ENCODE measurements at places on chromosomes 13 and 19.

DNA sequence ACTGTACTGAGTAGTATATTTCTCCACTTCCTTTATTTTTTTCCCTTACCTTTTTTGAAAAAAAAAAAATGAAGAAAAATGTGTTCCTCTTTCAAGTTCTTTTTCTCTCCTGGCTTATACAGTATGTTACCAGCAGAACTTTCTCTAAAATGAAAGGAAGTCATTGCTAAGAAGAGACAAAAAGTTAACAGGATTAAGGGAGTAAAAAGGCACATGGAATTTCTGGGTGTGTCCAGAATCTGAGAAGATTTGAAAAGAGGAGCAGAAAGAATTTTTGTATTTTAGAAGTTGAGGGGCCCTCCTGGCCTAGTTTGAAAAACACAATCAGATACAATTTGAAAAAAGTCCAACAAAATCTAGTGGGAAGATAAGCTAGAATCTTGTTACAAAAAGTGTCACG, 21.0 kb upstream of the TRIM13 start:
- DNase-seq: peak; percentile 43

GRCh38 chr13:40597735-40598365, 68.6 kb downstream of the FOXO1 start:
- DNase-seq: no peak

GRCh38 chr13:65921933-65922332, 1308.2 kb downstream of the PCDH9 start:
- DNase-seq: no peak

- peak; percentile 47 for DNase-seq
Measured at GRCh38 chr19:10126213-10126639, 6.5 kb upstream of the EIF3G start.

GRCh38 chr13:34637138-34637537, 304.9 kb upstream of the NBEA start:
- no peak for DNase-seq

- DNase-seq: peak; percentile 76
Measured at GRCh38 chr19:7293762-7294557, at the start of gene INSR. Gene INSR (minus strand): TSS chr19:7294414. CDS start chr19:7293891, 523 bp downstream.

DNA sequence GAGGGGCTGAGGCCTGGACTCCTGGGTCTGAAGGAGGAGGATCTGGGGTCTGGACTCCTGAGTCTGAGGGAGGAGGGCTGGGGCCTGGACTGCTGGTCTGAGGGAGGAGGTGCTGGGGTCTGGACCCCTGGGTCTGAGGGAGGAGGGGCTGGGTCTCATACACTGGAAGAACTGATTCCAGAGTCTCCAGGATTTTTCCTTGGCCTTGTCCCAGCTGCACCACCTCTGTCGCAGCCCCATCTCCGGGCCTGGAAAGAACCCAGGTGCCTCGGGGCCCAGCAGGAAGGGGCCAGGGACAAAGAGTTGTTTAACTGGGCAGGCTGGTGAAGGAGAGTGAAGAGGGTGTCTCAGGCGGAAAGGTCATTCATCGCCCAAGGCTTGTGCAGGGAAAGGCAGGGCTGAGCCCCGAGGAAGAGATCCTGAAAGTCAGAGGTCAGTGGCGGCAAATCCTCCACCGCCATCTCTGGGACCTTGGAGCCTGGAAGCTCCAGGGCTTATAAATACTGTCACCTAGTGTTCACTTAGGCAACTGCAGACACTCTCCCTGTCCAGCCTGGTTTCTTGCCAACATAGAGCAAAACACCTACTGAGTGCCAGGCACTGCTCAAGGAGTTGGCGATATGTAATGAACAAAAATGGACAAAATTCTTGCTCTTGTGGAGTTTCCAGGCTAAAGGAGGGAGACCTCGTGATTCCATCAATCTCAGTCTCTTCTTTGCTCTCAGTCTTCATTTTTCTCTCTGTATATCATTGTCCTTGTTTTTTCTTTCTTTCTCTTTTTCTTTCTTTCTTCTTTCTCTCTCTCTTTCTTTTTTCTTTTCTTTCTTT, 4.4 kb upstream of the KCNN4 start:
- DNase-seq: peak; percentile 90

DNA sequence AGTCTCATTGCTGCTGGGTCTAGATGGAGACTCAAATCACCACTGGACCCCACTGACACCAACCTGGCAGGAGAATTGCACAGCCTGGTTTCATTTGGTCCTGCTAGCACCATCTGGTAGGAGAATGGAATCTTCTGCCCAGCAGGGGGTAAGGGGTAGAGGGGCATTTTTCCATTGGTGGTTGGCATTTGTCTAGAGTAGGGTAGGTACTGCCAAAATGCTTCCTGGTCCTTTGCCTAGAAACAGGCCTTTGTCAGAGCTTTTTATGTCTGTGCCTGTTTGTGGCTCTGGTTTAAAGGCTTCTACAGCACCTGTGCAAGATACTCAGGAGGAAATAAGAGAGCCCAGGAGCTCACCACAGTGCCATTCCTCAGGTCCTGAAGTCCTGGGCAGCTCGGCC, 121.3 kb downstream of the KCTD12 start:
- no peak for DNase-seq

- no peak for DNase-seq
Measured at GRCh38 chr19:33434886-33435705, 61.6 kb downstream of the CEBPG start.
